ENCODE measurements at places on chromosomes 6 and 20.

DNA sequence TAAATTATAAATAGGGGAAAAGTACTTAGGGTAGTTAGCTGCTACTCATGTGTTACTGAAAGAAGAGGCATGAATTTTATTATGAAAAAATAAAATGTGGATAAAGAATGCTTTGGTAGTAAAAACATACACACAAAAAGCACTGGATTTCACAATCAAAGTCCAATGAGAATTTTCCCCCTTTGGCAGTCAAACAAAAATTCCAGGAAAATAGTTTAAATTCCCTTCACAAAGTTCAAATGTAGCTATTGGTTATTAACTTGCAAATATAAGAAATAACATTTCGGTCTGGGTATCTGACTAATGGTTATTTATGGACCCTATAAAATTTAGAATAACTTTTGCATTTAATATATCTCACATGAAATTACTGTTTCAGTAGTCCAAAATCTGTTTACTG lies 210.4 kb downstream of the FOXC1 start:
- DNase-seq, result no peak

GRCh38 chr6:88179692-88180091 lies 13.5 kb upstream of the CNR1 start:
- DNase-seq, result no peak

DNA sequence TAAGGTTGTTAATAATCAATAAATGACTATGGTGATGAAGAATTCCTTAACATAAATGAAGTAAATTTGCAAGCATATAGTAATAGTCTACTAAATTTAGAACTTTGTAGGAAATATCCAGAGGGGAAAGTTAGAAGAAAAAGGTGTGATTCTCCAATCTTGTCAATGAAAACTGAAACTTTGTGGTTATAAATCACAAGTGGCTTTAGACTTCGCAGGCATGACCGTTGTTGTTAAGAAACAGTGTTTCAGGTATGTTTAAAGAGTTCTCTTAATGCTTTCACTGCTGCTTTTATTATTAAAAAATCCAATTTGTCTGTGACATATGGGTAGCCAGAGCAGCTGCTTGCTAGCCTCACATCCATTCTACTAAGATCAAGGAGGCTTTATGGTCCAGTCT lies 475.6 kb upstream of the ADGRB3 start:
- no peak for DNase-seq

DNA sequence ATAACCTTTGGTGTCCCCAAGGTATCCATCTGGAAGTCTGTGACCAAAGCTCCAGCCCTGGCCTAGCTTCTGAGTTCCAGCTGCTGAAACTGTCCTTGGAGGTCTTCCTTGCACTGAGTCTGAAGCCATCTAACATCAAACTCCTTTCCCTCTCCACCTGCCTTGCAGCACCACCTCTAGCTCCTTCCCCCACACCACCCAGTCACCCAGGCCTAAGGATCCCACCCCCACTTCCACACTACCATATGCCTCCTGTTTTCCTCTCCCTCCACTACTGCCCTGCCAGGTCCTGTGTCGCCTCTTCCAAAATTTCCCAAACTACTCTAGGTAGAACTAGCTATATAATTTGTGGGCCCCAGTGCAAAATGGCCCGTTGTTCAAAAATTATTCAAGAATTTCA lies 10.8 kb upstream of the MATN4 start:
- DNase-seq, result no peak

All from left cardiac atrium (tissue), 4 donors.